ENCODE measurements at places on chromosomes 7 and 10.
A peak's percentile ranks its signal among the peaks of the same experiment; 100 is the strongest.

DNA sequence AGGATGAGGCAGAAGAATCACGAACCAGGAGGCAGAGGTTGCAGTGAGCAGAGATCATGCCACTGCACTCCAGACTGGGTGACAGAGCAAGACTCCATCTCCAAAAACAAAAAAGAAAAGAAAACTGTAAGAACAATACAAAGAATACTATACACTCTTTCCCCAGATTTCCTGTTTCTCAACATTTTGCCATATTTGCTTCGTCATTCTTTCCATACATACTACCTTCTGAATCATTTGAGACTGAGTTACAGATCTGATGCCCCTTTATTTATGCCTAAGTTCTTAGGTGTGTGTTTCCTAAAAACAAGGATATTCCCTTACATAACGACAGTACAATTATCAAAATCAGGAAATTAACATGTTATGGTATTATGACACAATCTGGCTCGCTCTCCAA is 168.4 kb upstream of the CELF2 start:
- no peak for DNase-seq

DNA sequence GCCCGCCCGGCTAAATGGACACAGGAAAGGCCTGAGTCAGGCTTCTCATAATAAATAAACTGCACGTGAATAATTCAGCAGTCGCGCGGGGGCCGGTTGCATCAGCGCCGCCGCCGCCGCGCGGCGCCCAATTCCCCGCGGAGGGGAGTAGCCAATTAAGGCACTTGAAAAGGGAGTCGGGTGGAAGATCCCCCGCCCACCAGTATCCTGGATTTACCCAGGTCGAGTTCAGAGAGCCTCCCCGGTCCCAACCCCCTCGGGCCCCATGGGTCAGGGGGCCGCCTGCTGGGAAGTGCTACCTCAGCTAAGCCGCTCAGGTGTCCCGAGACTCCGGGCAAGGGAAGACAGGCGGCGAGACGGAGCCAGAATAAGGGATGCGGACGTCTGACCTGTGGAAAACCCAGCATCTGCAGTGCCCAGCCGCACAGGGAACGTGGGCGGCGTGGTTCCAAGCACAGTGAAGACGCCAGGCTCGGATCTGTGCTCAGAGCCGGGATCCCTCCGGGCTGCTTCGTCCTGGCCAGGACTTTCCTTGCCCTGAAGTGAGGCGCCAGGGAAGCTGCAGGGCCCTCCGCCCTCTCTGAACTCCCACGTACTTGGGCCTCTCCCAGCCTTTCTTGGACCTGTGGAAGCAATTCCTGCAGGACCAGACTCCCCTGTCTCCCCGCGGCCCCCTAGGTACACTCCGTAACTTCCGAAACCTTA is 7.3 kb upstream of the LBX1 start:
- no peak for DNase-seq

DNA sequence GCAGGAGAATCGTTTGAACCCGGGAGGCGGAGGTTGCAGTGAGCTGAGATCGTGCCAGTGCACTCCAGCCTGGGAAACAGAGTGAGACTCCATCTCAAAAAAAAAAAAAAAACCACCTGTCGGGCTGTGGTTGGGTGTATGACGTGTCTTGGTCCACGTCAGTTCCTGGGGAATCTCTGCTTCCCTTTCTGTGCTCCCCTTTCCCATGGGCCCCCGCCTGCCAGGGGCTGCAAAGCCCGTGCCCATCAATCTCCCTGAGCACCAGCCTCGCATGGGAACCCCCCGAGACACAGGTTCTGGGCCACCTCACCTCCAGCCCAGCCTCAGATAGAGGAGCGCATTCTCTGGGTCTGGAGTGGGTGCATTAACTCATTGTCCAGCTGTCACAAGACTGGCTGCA is 2.3 kb upstream of the SH2B2 start:
- DNase-seq, result peak; percentile 74

- DNase-seq, result no peak
Measured at GRCh38 chr10:114715171-114715670, 57.1 kb upstream of the ABLIM1 start.

DNA sequence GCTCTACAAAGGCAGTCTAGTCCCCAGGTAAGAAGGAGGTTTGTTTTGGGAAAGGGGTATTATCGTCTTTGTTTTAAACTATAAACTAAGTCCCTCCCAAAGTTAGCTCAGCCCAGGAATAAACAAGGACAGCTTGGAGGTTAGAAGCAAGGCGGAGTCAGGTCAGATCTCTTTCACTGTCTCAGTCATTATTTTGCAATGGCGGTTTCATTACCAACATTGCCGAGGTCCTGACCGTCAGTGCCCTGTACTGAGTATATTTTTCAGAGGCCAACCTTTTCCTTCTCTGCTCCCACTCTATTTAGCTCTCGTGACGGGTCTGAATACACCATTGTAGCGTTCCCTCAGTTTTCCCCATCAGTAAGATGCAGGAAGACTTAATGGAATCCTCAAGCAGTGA is 184.5 kb downstream of the PRKCQ start:
- peak; percentile 47 for DNase-seq

- no peak for DNase-seq
Measured at GRCh38 chr7:159142730-159143129, 1.9 kb downstream of the VIPR2 start.

DNA sequence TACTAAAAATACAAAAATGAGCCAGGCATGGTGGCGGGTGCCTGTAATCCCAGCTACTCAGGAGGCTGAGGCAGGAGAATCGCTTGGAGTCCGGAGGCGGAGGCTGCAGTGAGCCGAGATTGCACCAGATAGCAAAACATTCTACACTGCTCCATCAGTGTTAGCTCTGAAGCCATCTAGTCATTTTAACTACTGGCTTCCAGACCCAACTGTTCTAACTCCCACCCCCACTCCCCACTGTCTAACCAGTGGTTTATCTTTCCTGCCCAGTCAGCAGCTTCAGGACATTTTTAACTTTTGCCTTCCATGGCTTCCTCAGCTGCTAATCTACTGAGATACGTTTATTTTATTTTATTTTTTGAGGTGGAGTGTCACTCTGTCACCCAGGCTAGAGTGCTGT is 6.2 kb upstream of the FRAT1 start:
- no peak for DNase-seq
